ENCODE measurements at places on chromosomes 1 and 21.

- DNase-seq = peak; percentile 54
Observed at GRCh38 chr1:205484985-205485967, 19.2 kb upstream of the CDK18 start.

DNA sequence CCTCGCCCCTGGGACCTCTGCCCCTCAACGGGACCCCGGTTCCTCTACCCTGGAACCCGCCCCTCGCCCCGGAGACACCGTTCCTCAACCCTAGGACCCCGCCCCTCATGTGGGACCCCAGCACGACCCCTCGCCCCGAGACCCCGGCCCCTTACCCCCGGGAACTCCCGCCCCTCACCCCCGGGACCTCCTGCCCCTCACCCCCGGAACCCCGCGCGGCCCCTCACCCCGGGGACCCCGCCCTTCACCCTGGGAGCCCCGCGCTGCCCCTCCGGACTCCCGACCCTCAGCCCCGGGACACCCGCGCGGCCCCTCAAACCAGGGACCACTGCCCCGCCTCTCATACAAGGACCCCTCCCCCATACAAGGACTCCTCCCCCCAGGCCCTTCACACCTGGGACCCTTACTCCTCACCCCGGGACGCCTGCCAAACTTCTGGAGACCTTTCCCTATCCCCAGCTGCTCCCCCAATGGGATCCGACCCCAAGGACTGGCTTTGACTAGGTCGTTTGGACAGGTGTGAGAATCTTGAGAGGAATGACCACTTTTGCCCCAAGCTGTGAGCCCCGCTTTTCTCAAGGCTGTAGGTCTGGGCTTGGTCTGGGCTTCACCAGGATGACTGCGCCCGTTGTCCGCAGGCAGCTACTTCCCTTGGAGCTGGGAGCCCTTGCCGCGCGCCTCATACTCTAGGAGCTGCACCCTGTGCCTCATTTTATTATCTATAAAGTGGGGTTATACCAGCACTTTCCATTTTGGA lies 843 bp downstream of the DIP2A start:
- peak; percentile 21 for DNase-seq

GRCh38 chr1:30189818-30190500 lies 533.4 kb downstream of the MATN1 start:
- no peak for DNase-seq

- DNase-seq = no peak
Observed at GRCh38 chr21:42495027-42495426, 997 bp downstream of the RSPH1 start.
